ENCODE measurements at places on chromosomes 7 and 10. TPM values are rescaled to one million over a fixed set of nuclear protein-coding genes. Genes with fewer than 3 reads are reported as not detected.

Gene FAM131B
- 0.56 TPM for total RNA-seq

Gene GATA3
- 0.09 TPM for total RNA-seq

Gene WEE2
- total RNA-seq, result not detected

Gene NRCAM
- 1.1 TPM for total RNA-seq

Gene MSRB2
- total RNA-seq, result 15.3 TPM
